ENCODE measurements at places on chromosomes 4 and X.

DNA sequence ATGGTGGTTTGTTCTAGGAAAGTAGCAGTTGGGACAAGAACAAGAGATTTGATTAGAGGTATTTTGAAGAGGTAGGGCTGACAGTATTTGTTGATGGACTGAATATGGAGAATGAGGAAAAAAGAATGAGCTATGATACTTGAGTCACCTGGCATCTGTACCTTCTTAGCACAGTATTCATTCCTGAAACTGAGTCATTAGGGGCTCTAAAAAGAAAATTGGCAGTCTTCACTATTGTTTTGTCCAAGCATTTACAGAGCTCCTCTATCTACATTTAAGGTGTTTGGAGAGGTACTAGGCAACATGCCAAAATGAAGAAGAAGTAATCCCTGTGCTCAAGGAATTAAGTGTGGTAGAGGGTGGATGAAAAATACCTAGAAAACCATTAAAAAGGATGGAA, 165.8 kb downstream of the SHROOM4 start:
- no peak for DNase-seq

GRCh38 chr4:138761638-138762220, 253.9 kb upstream of the NOCT start:
- DNase-seq: no peak

DNA sequence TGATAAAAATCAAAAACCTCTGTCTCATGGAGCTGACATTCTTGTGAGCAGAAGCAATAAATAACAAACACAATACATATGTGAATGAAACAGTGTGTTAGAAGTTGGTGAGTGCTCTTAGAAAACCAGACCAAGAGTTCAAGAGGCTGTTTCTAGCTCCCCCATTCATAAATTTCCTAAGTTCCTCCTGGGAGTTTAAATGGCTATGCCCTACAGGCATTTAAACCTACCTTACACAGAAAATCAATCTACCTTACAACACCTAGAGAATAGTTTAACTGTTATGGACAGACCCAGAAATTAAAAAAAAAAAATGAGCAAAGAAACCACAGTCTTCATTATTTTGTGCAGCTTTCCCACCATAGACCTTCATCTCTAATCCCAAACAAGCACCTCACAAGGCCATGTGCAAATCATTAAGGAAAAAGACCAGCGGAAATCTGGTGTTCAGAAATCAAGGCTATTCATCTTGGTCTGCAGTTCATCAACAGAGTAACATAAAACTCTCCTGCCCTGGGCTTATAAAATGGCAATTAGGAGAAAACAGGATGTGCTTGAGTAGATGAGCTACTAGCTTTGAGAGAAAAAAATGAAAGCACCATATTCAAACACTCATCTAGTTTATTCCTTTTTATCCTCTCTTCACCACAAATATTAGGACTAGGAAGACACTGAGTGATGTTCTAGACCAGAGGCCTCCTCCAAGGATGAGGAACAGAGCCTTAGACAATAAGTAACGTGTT, 147.2 kb downstream of the SHROOM3 start:
- no peak for DNase-seq

DNA sequence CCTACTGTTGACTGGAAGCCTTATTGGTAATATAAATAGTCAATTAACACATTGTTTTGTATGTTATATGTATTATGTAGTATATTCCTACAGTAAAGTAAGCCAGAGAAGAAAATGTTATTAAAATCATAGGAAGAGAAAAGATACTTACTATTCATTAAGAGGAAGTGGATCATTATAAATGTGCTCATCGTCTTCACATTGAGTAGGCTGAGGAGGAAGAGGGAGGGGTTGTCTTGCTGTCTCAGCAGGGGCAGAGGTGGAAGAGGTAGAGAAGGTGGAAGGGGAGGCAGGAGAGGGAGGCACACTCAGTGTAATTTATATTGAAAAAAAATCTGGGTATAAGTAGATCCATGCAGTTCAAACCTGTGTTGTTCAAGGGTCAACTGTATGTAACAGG, 10.6 kb downstream of the CDKL5 start:
- DNase-seq: no peak
